Fibroblast of villous mesenchyme (primary cell): ENCODE measurements at places on chromosomes 16 and 17. TPM values are rescaled to one million over a fixed set of nuclear protein-coding genes. Genes with fewer than 3 reads are reported as not detected.

The MPHOSPH6 gene
- 32.9 and 38.4 TPM in 2 replicates for total RNA-seq

The CEP295NL gene
- total RNA-seq = 3.9 and 5.6 TPM in 2 replicates

The TCAP gene
- total RNA-seq = under 0.01 TPM in 1 of 2 replicates, not detected in the other

GRCh38 chr17:7631398-7632380, 1.8 kb downstream of the SHBG start:
- DNase-seq = no peak

DNA sequence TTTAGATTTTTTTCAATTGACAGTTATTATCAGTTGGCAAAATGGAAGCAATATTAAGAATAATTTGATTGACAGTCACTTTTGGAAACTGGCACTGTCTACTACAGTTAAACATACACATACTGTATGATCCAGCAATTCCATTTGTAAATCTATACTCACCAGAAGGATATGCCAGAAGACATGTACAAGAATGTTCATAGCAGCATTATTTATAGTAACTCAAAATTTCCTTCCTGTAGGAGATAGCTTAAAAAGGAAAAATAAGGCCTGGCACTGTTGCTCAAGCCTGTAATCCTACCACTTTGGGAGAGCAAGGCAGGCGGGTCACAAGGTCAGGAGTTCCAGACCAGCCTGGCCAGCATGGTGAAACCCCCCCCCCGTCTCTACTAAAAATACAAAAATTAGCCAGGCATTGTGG, 89.3 kb downstream of the VMP1 start:
- peak; percentile 84 for DNase-seq

DNA sequence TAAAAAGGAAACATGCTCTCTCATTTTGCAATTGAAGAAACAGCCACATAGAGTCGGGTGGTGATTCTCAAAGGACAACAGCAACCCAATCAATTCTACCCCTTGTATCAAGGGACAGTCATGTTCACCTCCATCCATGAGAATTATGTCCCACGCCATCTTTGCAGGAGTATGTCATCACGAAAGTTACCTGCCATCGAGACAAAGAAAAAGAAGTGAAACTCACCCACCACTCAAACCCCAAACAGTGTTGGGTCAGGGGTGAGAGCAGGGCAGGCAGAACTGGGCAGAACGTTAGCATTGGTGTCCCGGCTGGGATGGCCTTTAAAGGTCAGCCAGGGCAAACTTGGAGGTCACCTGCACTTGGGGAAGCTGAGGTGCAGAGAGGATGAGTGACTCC, 24.2 kb upstream of the HNF1B start:
- DNase-seq = no peak

DNA sequence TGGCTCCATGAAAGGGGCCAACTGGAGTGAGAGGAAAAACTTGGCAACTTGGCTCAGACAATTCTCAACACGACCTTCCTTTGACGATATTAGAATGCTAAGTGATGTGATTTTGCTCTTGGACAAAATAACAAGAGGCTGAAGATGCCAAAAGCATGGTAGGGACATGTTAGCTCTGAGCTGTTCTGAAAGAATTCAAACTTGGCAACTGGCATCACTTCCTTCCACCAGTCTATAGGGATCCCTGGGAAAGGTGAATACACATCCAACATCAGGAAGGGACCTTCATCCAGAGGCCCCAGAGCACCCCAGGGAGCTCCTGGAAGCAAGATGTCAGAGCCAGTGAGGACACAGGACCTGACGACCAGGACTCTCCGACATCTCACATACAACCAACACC, 4.3 kb downstream of the KRT37 start:
- DNase-seq = no peak

- peak; percentile 55 for DNase-seq
Measured at GRCh38 chr16:58110571-58111301, 18.4 kb downstream of the CFAP20 start.

DNA sequence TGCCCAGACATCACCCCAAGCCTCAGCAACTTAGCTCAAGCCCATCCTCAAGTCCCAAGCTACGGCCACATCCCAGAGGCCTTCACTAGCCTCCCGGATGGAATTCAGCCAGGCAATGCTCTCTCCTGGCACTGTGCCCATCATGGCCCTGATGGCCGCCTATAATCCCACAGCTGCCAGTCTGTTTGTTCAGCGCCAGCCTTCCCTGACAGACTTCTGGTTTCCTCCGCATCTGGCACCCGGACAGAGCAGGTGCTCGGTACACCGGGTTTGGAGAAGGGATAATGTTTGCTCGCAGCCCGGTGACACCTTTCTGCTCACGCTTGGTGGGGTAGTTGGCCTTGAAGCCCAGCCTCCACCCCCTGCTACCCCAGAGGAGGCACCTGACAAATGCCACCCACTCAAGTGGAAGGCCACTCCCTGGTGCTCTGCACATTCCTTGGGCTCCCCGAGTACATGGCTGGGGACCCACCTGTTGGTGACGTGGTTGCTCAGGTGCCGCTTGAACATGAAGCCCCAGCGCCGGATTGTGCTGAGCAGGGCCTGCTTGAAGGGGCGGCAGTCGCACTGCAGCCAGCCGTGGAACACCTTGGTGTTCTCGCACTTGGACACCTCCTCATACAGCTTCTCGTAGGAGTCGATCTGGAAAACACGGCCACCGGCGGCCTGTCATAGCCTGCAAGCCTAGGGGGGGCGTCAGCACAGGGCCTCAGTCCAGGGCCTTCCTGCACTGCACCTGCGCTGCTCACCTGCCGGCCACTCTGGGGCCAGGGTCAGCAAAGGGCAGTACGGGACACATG, 47.1 kb downstream of the DNAH17 start:
- DNase-seq = no peak

GRCh38 chr17:37107406-37108083, 158.8 kb downstream of the AATF start:
- DNase-seq = no peak

GRCh38 chr17:57892146-57892819, 42.4 kb upstream of the MRPS23 start:
- DNase-seq = peak; percentile 90
